Stimulated activated naive CD4-positive, alpha-beta T cell treated with Interleukin-2 at 50 U/mL for 16 hours (primary cell): ENCODE measurements at places on chromosomes 3 and 15.
A peak's percentile ranks its signal among the peaks of the same experiment; 100 is the strongest.

GRCh38 chr3:45604999-45605398, 10.4 kb downstream of the LIMD1 start:
- DNase-seq = no peak

GRCh38 chr15:75359537-75360250, 8.7 kb downstream of the MAN2C1 start:
- no peak for DNase-seq

DNA sequence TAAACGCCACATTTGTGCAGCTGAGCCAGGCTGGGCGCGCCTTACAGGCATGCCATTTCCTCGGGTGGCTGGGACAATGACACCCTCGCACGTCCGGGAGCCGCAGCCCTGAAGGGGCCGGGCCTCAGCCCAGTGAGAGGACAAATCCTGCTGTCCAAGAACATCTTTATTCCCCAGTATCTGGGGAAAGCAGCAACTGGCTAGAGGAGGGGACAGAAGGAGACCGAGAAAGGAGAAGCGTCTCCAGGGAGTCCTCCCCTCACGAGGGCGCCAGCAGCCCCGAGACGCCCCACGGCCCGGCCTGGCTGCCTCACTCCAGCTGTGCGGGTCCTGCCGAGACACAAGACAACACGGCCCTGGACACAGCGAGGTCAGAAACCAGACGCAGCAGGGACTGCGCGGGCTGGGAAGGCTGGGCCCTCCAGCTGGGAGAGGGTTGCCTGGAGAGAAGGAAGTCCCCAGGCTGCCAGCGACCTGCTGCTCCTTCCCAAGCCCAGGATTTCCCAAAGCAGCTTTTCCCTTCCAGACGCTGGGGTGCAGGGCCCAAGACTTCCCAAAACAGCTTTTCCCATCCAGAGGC, 130.2 kb downstream of the CHSY1 start:
- DNase-seq = no peak

- DNase-seq = no peak
These were observed 2.3 kb downstream of the SLC25A36 start for GRCh38 chr3:140943781-140944552.

DNA sequence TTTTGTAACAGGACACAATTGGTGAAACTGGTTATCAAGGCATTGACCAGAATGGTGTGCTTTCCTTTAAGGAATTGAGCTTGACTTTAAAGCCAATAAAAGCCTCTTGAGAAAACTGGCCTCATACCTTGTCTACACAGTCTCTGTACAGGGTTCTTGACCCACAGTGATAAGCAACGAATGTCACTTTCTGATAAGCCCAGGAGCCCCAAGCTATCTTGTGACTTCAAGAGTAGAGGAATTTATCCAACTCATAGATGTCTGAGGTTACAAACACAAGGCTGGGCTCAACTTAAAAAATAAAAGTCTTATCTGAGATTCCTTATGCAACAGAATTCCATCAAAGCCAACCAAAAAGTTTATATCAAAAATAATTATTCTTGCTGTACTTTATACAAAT, 212.1 kb downstream of the GBE1 start:
- DNase-seq = no peak

DNA sequence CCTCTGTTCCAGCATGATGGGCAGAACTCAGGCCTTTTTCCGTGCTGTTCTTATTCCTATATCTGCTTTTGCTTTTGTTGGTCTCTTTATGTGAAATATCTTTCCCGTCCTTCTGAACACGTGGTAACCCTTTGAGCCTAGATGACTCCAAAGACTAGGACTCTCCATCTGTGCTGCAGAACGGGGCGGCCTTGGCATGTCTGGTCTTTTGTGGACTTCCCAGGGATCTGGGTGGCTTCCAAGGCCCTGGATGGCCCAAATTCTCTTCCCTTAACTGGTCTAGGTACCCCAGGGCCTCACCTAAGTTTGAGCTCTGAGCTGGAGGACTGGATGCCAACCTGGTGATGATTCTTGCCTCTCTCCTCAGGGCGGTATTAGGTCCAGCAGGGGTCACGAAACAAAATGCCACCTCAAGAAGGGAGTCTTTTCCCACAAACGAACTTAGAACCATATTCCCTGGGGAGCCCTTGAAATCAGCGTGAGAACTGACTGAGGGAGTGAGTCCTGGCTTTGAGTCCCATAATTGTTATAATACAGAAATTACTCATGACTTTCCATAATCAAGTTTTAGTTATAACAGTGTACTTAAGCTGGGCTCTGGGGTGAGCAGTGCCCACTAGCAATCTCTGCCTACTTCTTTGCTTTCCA, 13.8 kb downstream of the TLNRD1 start:
- no peak for DNase-seq

- no peak for DNase-seq
These were observed 17.3 kb downstream of the SPATA12 start for GRCh38 chr3:57077630-57078343.

GRCh38 chr3:23767546-23767945, 38.2 kb upstream of the UBE2E1 start:
- DNase-seq = no peak

- peak; percentile 83 for DNase-seq
These were observed at the start of the genes GLT8D1 and SPCS1 for GRCh38 chr3:52705688-52706686. Gene GLT8D1 (minus strand): TSS chr3:52705791. CDS start chr3:52700460, 5,331 bp downstream. Gene SPCS1 (plus strand): TSS chr3:52706106. CDS start chr3:52706247, 141 bp downstream.

GRCh38 chr15:94893091-94893490, 661.7 kb downstream of the MCTP2 start:
- no peak for DNase-seq

DNA sequence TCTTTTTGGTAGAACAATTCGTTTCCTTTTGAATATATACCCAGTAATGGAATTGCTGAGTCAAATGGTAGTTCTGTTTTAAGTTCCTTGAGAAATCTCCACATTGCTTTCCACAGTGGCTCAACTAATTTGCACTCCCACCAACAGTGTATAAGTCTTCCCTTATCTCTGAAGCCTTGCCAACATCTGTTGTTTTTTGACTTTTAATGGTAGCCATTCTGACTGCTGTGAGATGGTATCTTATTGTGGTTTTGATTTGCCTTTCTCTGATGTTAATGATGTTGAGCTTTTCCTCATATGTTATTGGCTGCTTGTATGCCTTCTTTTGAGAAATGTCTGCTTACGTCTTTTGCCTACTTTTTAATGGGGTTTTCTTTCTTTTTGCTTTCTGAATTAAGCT, 270.6 kb upstream of the MEIS2 start:
- DNase-seq = no peak

DNA sequence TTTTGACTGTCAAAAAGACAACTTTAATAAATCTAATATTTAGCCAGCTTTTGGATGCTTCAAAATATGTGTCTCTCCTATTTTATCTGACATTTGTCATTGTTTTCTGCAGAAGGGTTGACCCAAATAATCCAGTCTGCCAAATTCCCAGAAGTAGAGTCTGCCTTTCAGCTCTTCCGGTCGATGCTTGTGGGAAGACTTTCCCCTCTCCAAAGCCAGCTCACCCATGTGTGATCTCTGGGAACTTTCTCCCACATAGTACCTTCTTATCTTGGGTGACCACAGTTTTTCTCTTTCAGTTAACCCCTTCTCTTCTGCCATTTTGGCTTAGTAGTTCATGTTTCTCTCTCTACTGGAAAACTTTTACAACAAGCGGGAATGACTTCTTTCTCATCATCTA, 94.1 kb downstream of the ASB7 start:
- DNase-seq = no peak

GRCh38 chr3:170081079-170081741, 43.4 kb downstream of the GPR160 start:
- DNase-seq = no peak

GRCh38 chr15:30992249-30992864, 929 bp upstream of the MTMR10 start:
- DNase-seq = no peak

- no peak for DNase-seq
These were observed 58.1 kb downstream of the SLTM start for GRCh38 chr15:58875343-58875742.

- peak; percentile 58 for DNase-seq
These were observed 3.8 kb downstream of the HEG1 start for GRCh38 chr3:125051715-125052581.

DNA sequence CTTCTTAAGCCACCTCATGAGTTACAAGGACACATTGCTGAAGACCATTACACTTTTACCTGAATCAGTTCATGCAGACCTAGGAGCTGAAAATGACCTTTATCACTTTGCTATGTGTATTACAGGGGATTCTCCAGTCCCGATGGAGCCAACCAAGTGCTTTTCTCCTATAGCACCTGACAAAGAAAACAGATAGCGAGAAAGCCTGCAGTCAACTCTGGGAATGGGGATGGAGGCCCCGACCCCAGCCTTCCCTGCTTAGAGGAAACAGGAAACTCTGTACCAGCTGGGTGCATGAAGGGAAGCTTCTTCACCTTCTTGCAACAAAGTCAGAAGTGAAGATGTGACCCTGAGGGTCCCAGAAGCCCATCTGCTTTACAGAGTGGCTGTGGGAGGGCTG, 168.3 kb upstream of the SEMA6D start:
- no peak for DNase-seq

DNA sequence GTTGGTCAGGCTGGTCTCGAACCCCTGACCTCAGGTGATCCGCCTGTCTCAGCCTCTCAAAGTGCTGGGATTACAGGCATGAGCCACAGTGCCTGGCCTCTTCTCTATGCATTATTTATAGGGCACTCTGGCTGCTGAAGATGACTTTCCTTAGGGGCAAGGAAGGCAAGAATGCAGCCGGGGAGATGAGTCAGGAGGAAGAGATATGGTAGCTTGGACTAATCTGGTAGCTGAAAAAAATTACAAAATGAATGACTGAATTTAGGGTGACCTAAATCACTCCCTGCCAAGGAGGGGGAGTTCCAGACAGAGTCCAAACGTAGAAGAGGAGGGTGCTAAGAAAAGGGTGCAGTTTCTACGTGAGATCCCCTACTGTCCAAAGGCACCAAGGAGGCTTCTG, 14.2 kb downstream of the RHCG start:
- no peak for DNase-seq

DNA sequence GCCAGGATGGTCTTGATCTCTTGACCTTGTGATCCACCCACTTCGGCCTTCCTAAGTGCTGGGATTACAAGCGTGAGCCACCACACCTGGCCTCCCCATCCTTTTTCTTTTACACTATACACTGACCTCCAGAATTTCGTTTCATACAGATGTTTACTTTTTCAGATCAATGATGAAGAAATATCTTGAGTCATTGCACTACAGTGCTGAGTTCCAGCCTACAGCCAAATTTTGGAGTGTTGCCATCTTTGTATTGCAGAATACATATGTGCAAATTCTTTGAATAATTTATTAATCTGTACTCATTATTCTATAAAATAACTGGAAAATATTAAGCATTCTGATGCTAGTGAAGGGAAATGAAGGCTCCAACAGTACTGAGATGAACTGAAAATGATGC, 12.5 kb downstream of the ZPLD1 start:
- no peak for DNase-seq

DNA sequence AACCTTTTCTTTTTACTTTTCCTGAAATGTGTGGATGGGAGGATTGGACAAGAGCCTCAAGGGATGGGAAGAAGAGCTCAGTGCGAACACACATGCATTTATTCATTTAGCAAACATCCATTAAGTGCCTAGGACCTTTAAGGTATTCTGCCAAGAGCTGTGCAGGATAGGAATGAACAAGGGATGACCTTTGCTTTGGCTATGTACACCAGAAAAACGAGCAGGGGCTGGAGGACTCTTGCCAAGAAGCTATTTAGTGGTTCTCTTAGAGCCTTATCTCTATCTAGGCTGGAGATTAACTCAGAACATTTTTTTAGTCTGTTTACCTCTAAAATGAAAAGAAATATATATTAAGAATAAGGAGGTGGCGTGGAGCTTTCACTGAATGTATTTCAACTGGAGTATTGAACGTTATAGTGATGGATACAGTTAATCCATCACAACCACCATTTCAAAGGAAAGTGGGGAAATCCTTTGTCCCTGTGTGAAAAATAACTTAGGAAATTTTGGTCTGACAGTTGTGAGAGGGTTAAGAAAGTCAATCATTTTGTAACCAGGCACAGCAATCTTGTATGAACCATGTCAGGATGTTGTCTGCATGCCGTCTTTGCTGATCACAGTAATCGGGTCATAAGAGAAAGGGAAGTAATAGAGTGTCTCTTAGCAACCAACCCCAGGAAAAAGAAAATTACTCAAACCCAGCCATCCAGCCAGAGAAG, 279.0 kb downstream of the LPP start:
- no peak for DNase-seq

GRCh38 chr3:127360647-127361046, 72.8 kb upstream of the PRR20G start:
- no peak for DNase-seq

- DNase-seq = no peak
These were observed 58.9 kb downstream of the IMPG2 start for GRCh38 chr3:101261506-101261905.

- DNase-seq = no peak
These were observed 302.2 kb upstream of the CNTN3 start for GRCh38 chr3:74916696-74917095.

GRCh38 chr3:10434144-10434937, 71.0 kb downstream of the ATP2B2 start:
- DNase-seq = no peak

GRCh38 chr3:32097768-32098167, 8.7 kb upstream of the GPD1L start:
- no peak for DNase-seq

DNA sequence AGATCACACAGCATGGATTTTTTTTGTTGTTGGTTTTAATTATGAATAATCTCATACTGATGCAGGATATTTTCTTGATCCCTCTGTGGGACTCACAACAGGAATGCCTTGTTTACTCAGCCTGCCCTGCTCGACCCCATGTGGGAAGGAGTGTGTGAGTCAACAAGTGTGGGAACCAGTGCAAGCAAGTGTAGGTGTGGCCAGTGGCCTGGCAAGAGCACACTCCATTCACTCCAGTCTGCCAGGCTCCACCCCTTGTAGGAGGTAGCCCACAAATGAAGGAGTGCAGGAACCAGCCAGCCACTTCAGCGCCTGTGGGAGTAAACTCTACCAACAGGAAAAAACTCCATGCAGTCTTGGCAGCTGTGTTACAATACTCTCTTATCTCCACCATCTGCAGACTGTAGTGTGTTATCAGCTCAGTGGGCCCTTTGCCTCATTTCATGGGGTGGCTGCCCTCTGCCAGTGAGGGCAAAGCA, 393.6 kb downstream of the OTOL1 start:
- no peak for DNase-seq
